ENCODE measurements at places on chromosomes 3 and 15. TPM values are rescaled to one million over a fixed set of nuclear protein-coding genes. Genes with fewer than 3 reads are reported as not detected.

IL17RE gene
- 0.18 TPM for total RNA-seq

DNA sequence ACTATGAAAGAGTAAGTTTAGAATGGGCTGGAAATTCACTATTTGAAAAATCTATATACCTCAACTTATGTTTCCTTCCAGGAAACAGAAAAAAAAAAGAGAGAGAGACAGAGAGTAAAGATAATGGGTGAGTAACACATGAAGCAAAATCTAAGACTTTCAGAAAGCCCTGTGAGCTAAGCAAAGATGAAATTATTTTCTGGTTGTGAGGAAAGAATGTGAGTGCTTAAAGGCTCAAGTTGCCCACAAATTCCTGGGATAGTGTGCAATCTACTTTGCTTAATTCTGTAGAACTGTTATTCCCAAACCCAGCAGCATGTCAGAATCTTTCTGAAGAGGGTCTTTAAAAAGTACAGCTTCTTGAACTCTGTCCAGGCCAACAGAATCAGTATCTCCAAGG is 337.7 kb upstream of the AGTR1 start:
- DNase-seq, result no peak

DNA sequence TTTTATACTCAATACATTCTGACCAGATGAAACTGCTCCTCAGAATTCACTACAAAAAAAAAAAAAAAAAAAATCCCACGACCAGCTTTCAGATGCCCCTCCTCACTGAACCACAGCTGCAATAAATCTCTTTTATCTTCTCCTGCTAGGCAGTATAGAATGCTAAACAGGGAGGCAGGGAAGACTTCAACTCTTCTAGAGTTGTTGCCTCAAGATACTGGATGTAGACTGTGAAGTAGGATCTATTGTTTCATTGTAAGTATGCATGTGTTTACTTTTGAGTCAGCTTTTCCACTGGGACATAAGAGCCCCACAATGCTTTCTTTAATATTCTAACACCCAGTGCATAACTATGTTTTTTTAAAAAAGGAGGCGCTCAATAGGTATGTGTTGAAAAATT is 401.4 kb downstream of the TBL1XR1 start:
- DNase-seq, result no peak

CKMT1B gene
- total RNA-seq, result 3.4 TPM

DNA sequence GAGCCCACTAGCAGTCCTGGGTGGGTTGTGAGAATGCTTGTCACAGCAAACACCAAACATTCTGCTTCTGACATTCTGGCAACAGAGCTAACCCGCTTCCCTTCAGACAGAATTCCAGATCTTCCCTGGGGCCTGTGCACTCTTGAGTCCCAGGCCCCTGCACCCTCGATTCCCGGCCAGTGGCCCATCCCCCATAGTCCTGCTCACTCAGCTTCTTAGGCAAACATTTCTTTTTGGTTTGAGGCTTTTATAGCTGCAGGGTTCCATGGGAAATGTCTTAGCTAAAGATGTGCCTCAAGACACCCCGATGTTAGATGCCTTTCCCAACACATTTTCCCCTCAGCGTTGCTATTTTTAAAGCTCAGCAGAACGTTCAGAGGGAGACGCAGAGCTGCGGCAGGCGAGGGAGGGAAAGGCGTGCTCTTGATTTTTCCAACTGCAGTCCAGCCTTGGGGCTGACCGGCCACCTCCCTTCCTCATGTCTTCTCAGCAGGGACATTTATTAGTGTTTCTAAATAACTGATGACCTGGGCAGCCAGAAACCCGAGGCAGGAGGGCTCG is 35.2 kb downstream of the ABTB1 start:
- DNase-seq, result no peak

GRCh38 chr3:43236008-43236407 is 50.3 kb upstream of the SNRK start:
- DNase-seq, result no peak

PRSS50 gene
- total RNA-seq, result not detected

DNA sequence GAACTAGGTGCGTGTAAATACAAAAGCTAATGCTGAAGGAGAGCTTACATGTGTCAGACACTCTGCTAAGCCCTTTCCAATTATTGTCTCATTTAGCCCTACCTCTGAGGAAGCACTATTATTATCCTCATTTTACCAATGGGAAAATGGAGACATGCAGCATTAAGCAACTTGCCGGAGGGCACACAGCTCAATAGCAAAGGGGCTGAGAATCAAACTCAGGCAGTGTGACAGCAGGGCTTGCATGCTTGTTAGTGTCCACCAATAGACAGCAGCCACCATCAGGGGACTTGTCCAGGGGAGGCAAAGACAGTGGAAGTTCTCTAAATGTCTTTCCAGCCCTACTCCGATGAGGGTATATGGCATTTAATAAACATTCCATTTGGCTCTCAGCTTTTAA is 548.6 kb downstream of the MAGI1 start:
- DNase-seq, result no peak

IQCF5 gene
- not detected for total RNA-seq

NEIL1 gene
- total RNA-seq, result not detected

DNA sequence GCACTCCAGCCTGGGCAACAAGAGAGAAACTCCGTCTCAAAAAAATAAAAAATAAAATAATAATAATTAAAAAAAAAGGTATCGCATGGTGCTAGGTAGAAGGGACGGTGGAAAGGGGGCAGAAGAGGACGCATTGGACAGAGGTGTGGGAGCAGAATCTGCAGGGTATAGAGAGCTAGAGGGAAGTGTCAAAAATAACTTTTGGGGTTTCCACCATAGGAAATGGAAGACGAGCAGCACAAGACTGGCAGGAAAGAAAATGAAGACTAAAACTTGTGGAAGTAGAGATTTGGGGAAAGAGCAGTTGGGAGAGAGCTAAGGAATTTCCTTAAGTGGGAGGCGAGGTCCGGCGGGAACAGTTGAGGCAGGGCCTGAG is 585 bp upstream of the MKRN2 start:
- no peak for DNase-seq

KLHL40 gene
- total RNA-seq, result not detected

DNA sequence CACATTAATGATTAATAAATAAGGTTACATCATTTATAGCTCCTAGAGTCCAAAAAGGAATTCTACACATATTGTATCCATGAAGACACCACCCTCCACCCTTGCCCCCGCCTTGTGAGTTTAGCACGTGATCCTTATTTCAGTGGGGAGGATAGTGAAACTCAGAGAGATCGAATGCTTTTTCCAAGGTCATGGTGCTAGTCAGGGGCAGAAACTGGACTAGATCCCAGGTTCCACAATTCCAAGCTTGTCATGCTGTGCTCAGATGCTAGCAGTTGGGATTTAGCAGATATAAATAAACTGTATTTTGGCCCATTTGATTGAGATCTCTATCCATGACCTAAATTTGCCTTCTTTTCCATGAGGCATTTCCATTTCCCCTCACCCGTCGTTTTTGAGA is 227.4 kb upstream of the THRB start:
- DNase-seq, result no peak

GRCh38 chr3:166291186-166291955 is 454.1 kb upstream of the BCHE start:
- no peak for DNase-seq

NCK1 gene
- total RNA-seq, result 43.2 TPM

GRCh38 chr3:149468504-149469212 is 5.8 kb upstream of the TM4SF4 start:
- no peak for DNase-seq

RAB11A gene
- 199 TPM for total RNA-seq

DNA sequence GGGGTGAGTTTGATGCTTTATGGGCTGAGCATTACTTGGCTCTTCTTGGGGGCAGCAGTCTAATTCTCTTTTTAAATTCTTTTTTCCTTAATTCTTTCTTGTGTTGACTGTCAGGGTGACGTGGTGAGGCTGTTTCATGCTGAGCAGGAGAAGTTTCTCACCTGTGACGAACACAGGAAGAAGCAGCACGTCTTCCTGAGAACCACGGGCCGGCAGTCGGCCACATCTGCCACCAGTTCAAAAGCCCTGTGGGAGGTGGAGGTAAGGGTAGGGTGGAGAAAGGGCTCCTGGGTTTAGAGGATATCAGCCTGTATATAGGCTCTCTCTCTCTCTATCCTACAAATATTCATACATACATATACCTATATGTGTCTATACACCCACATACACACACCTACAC is 152.3 kb downstream of the ITPR1 start:
- no peak for DNase-seq

LRRIQ4 gene
- not detected for total RNA-seq

GRCh38 chr3:62365391-62366125 is 7.8 kb downstream of the FEZF2 start:
- DNase-seq, result no peak

- DNase-seq, result no peak
Measured at GRCh38 chr3:64163019-64163754, 62.1 kb downstream of the PRICKLE2 start.

- DNase-seq, result peak; percentile 51
Measured at GRCh38 chr3:24683633-24684384, 189.2 kb upstream of the THRB start.

GRCh38 chr15:51131596-51132290 is 37.0 kb upstream of the TNFAIP8L3 start:
- DNase-seq, result peak; percentile 39

DNA sequence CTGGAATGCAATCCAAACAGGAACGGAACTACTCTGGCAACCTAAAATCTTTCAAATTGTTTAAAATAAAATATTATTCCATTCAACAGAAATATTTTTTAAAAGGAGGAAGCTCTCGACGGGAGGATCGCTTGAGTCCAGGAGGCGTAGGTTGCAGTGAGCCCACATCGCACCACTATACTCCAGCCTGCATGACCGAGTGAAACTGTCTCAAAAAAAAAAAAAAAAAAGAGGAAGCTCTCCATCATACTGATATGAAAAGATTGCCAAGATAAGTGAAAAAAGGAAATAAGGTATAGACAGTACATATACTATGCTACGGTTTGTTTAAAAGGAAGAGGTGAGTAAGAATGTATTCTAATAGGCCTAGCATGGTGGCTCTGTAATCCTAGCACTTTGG is 3.6 kb downstream of the RAD18 start:
- no peak for DNase-seq

DNA sequence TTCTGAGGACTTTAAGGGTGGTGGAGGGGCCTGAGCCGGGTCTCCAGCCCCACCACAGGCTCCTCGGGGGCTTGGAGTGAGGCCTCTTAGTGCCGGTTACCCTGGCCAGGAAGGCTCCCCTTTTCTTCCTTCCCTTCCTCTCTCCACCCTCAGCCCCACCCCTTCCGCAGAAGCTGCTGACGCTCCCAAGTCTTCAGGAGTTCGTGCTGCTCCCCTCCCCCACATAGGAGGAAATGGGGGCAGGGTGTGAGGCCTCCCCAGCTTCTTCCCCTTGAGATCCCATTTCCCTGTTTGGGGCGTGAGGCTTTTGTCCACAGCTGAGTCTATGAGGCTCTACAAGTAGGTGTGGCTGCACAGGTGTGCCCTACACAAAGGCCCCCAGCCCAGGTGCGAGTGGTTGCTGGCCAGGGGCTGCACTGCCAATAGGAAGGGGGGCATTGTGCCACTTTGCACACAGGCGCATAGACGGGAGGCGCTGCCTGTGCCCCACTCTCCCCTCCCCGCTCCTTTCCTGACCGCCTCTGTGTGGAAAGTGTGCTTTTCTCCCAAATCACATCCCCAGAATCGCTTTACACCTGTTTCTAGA is 915 bp upstream of the CALML4 start:
- no peak for DNase-seq

SUCLG2 gene
- 22.1 TPM for total RNA-seq

CATSPER2 gene
- total RNA-seq, result 2.3 TPM

GRK7 gene
- not detected for total RNA-seq

GRCh38 chr15:22253676-22254408 is 173.5 kb downstream of the OR4M2 start:
- no peak for DNase-seq

GRCh38 chr3:14431917-14432834 is 29.8 kb downstream of the SLC6A6 start:
- peak; percentile 94 for DNase-seq

DNA sequence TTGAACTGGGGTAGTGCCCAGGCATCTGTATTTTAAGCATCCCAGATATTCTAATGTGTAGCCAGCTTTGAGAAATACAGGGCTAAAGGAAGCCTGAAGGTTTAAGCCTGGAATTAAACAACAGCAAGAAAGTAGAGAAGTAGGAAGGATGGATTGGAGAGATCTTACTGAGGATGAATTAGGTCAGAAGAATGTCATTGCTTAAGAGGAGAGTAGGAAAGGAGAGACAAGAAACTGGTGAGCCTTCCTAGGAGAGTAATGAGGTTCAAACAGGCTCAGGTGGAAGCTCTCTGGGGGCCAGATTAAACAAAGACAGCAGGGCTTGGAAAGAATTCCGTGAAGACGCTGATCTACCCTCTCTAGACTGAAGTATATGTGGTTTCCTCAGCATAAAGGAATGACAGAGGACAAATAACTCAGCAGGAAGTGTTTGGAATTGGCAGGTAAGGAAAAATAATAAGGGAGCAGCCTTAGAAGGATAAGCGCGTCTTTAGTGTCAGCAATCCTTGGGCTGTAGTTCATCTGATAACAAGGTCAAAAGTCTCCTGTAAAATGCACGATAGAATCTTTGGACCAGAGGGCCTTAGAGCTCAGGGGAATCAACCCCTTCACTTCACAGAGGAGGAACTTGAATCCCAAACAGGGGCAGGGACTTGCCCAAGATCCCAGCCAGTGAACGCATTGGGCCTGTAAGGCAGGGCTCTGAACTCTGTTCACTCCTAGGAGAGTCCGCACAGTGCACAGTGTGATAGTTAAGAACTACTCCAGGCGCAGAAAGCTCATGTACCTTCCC is 90.9 kb downstream of the TP63 start:
- no peak for DNase-seq

SPRED1 gene
- total RNA-seq, result 15.9 TPM

DNA sequence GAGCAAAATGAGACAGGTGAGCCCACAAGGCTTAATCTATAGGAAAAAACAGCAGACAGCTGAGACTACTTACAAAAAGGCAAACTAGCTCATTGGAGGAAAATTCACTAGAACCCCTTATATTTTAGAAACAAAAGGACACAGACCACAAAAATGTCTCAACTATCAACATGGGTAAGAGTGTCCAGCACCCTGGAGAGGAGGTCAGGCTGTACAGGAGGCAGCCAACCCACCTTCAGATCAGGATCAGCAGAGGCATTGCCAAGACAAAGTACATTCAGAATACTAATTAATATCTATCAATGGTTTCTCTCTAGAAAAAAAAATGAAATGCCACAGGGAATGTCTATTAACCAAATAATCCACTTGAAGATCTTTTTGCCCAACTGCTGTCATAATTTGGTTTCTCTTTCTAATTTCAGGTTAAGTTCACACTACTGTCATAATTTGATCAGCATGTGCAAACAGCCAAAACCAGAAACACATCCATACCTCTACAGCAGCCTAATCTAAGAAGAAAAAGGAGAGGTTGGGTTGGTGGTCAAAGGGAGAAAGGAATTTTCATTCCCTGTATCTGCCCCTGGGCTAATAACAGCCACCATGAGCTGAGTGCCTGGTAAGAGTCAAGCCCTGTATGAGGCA is 26.0 kb upstream of the THBS1 start:
- DNase-seq, result no peak
